ENCODE measurements at places on chromosomes 5 and 9.
A peak's percentile ranks its signal among the peaks of the same experiment; 100 is the strongest.

GRCh38 chr5:15844871-15845270 lies 334.7 kb downstream of the MARCHF11 start:
- DNase-seq = no peak

DNA sequence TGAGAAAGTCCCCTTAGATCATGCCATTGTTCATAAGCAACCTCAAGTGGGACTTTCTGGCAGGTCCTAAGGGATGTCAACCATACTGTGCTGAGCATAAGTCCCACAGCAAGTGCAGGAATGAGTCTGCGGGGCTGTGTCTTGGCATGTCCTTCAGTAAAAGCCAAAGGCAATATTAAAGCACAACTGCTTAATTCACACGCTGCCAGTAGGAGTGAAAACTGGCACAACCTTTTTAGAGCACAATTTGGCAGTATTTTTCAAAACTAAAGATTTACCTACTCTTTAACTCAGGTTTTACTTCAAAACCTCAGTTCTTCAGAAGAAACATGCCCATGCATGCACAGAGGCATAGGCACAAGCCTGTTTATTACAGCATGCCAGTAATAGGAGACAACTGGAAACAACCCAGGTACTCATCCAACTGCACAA lies 24.4 kb upstream of the SMAD5 start:
- no peak for DNase-seq

DNA sequence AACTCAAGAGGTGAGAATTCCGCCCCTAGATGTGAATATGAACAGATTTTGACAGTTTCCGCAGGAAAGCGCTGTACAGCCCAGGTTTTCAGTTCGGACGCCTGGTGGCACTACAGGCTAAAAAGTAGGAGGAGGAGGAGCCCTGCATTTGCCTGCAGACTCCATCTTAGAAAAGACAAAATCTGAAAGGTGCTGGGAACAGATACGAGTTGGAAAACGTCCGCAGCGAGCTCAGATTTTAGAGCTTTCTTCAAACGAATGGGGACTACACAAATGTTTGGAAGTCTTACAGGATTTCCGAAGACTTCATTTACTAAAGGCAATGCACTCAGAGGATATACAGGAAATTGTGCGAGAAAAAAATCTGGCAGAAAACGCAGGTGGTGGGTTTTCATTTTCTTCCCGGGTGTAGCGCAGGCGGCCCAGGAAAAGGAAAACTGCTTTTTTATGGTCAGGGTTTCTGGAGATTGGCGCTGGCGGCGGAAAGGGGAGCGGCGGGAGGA lies 9.9 kb upstream of the PCDHB2 start:
- peak; percentile 11 for DNase-seq

DNA sequence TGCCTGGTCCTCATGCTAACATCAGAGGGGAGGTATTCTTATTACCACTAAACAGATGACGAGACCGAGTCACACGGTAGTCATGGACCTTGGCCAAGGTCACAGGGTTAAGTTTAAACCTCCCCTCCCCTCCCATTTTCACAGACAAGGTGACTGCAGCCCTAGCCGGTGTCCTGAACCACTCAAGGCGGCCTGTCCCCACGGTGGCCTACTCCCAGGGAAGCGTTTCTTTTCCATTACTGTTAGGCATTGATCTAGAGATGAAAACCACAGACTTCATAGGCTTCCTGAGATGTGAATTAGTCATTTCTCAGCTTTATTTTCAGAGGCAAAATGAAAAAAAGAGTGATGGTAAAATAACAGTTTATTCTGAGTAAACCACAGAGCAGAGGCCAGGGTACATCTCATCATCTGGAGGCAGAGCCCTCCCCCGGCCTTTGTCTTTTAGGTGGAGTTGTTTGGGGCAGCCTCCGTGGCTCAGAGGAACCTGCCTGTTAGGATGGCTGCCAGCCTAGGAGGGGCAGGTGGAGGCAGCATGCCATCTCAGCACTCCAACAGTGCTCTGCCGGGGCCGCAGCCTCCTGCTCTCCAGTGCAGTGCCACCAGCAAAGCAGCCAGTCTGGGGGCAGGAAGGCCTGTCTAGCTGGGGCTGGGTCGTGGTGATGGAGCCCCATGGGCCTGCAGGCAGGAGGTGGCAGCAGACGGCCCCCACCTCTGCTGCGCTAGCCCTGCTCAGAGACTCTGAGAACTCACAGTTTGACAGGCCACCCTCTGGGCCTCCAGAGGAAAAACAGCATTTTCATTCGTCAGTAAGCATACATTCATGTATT lies 71.2 kb downstream of the RAPGEF1 start:
- DNase-seq = peak; percentile 86

- no peak for DNase-seq
Observed at GRCh38 chr5:82523633-82524032, 245.5 kb upstream of the RPS23 start.

- no peak for DNase-seq
Observed at GRCh38 chr5:143059355-143059754, 289.2 kb downstream of the ARHGAP26 start.

DNA sequence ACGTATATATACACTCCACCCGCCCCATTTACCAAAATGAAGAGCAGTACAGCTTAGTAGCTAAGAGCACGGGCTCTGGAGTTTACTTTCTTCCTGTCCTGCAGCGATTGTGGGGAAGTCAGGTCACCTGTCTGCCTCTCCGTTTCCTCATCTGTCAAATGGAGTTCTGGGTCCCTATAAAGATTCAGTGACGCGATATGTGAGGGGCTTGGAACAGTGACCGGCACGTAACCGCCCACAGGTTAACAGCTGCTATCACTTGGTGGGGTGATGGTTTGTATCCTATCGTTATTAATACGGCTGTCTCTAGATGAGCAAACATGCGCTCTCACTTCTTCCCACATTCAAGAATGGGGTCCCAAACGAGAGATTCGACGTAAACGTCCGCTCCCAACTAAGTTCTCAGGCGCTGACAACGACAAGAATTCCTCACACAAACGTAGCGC lies 426 bp downstream of the FAM114A2 start:
- DNase-seq = no peak

Data from astrocyte (in vitro differentiated cells and primary cell).